ENCODE measurements at places on chromosomes 11 and 22.

- DNase-seq = no peak
Observed at GRCh38 chr11:21364866-21365624, 695.7 kb downstream of the NELL1 start.

- DNase-seq = no peak
Observed at GRCh38 chr22:30045901-30046715, 34.2 kb upstream of the HORMAD2 start.

DNA sequence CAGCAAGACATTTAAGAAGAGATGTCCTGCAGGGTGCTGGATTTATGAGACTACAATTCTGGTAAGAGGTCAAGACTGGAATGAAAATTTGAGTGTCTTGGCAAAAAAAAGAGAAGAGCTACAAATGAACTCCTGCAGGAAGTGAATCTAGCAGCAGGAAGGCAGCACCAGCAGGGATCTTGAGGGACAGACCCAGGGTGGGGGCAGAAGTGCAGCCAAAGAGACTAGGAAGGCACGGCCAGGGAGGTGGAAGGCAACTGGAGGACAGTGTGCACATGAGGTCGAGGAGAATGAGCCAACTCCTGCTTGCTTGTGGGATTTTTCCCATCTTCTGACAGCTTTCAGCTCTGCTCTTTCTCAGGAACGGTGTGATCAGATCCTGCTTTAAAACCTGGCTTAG lies 263.2 kb downstream of the BUD13 start:
- DNase-seq = no peak

- DNase-seq = no peak
Observed at GRCh38 chr22:47622541-47622940, 860.1 kb downstream of the TBC1D22A start.

DNA sequence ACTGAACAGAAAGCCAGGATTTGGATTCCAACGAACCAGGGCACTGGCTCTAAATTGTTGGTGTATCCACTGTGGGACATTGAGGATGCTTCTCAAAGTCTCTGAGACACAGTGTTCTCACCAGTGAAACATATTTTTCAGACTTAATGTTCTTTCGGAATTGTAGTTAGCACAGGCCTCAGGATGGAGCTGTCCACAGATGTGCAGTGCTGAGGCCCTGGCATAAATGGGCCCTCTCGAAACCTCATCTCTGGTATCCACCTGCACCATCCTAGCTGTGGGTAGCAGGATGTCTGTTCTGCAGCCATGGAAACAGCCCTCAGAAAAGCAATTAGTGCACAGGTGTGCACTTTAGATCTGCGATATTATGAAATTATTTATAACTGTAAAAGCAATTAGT lies 656.8 kb downstream of the TBC1D22A start:
- DNase-seq = no peak

GRCh38 chr22:32331918-32332725 lies 25.5 kb upstream of the RFPL3 start:
- DNase-seq = no peak

DNA sequence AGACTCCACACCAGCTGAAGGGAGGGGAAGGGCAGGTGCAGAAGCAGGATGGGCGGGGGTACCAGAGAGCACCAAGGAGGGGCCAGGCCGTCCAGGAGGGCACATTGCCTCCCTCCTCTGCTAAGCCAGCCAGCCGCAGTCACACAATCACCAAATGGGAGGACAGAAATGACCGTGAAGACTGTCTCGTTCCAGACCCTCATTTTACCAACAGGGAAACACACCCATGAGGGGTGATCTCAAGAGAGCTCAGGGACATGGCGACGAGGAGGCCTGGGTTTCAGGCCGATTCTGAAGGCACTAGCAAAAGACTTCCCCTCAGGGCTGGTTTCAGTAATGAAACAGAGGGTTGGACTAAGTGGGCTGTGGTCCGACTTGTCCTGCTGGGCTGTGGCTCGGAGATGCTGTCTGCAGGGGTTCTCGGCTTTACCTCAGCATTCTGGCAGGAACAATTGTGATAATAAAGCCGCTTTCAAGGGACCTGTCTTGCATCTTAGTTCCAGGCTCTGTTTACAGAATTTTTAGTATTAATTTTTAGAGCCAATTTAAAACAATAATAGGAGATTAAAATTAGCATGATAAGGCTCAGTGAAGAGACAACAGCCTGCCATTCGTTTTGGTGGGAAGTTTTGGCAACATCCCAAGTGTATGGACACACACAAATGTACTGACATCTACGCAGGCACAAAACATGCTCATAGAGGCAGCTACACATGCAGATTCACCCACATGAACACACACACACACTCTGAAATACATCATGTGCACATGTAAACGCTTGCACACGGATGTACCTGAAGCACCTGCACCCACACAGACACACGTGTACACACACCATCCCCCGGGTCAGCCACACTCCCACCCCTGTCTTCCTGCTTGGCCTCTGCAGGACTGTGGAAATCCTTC lies 2.0 kb upstream of the B3GAT1 start:
- DNase-seq = no peak

DNA sequence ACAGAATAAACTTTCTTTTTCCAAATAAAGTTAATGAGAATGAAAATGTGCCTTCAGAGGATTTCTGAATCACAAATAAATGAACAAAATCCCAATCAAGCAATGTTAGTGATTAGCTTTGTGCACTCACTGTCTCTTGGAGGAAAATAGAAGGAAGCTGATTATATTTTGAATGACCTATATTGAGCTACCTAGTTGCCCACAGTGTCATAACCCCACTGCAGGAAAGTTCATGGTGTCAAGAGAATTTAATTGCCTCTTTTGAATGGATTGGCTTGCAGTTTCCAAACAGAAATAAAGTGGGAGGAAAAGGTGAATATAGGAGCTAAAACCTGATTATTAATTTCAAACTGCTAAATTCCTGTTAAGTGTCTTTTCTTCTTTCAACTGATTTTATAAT lies 515.9 kb downstream of the JRKL start:
- DNase-seq = no peak

DNA sequence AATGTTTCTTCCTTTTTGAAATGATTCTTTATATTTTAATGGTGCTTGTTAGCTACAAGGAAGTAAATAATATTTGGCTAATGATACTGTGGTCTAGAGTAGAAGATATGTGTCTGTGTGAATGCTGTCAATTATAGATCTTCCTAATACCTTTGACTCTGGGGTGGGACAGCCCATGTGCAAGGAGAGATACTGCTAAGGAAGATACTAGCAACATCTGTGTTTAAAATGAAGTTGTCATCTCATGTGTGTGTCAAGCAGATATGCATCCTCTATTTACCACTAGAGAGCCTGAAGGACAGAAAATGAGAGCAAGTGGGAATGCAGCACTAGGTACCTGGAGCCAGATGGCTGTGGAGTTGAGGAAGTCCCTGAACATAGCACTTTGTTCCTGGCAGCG lies 34.1 kb downstream of the PPME1 start:
- no peak for DNase-seq

DNA sequence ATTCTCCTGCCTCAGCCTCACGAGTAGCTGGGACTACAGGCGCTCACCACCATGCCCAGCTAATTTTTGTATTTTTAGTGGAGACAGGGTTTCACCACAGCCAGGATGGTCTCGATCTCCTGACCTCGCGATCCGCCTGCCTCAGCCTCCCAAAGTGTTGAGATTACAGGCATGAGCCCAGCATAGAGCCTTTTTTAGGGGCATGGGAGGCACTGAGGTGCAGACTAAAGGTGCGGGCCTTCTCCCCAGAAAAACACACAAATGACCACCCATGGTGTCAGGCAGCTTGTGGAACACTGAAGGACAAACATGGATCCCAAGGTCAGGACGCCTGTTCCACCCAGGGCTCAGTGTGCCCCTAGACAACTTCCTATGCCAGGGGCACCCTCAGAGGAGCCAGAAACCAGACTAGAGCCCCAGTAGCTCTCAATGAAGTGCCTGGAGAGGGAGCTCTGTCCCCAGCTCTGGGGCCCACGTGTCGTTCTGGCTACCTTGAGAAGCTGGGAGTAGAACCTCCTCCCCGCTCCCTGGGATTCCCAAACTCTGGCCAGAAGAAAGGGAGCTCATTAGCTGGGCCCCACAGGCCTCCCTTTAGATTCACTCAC lies 21.2 kb upstream of the CD5 start:
- no peak for DNase-seq

GRCh38 chr11:131185915-131186314 lies 184.5 kb upstream of the NTM start:
- DNase-seq = no peak

- DNase-seq = no peak
Observed at GRCh38 chr22:28450109-28450508, 229.5 kb downstream of the TTC28 start.

- DNase-seq = no peak
Observed at GRCh38 chr11:20479513-20479912, 92.0 kb downstream of the PRMT3 start.

GRCh38 chr11:82936261-82936660 lies 34.7 kb downstream of the DDIAS start:
- DNase-seq = no peak

GRCh38 chr11:71438650-71439049 lies 9.5 kb downstream of the DHCR7 start:
- DNase-seq = no peak

DNA sequence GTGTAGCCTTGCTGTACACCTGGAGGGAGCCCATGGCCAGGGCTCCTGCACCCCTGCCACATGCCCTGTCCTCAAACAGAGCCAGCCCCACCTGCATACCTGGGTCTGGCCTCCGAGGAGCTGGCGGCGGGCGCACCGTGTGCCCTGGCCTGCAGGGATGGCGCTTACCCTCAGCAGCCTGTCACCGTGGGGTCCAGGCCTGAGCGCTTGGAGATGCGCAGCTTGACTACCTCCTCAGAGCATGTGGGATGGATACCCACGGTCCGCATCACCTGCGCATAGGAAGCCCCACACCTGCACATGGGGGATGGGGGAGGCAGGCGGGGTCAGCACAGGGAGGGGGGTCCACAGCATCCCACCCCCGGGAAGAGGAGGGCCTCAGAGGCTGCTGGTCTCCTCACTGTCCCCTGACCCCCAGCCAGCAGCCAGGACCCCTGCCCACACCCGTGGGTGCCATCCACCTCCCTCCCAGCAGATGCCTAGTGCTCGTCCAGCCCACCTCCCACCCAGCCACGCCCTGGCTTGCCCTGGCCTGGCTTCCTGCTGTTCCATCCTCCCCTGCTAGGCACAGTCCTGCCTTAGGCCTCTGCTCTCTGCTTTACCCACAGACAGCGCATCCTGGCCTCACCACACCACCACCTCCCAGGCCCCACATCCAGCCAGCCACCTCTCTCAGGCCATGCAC lies 22.4 kb upstream of the GNB1L start:
- peak; percentile 2 for DNase-seq

DNA sequence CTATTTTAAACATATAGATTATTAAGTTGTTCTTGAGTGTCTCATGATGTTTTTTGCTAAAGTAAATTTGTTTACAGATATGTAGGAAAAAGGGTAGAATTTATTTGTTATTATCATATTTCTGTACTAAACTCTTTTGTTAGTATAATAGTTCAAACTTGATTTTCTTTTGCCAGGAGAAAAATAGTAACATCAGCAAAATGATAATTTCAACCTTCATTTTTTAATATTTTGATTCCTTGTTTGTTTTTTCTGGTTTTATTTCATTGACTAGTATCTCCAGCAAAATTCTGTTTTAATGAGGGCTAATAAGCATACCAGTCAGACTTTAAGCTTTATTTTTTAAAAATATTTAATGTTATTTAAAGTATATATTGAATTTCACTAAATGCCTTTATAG lies 4.0 kb downstream of the OR1S1 start:
- no peak for DNase-seq

GRCh38 chr11:10066441-10066840 lies 227.6 kb downstream of the SBF2 start:
- no peak for DNase-seq

GRCh38 chr22:27127911-27128310 lies 470.5 kb downstream of the MIAT start:
- DNase-seq = no peak

- DNase-seq = no peak
Observed at GRCh38 chr11:105699203-105699602, 89.3 kb downstream of the GRIA4 start.

DNA sequence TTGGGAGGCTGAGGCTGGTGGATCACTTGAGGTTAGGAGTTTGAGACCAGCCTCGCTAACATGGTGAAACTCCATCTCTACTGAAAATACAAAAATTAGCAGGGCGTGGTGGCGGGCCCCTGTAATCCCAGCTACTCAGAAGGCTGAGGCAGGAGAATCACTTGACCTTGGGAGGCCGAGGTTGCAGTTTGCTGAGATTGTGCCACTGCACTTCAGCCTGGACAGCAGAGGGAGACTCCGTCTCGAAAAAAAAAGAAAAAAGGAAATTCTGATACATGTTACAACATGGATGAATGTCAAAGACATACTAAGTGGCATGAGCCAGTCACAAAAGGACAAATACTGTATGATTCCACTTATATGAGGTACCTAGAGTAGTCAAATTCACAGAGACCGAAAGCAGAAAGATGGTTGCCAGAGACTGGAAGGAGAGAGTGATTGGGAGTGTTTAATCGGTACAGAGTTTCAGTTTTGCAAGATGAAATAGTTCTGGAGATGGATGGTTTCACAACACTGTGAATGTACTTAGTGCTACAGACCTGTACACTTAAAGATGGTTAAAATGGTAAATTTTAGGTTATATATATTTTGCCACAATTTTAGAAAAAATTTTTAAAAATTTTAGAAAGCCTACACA lies 92.3 kb downstream of the BLID start:
- DNase-seq = no peak

GRCh38 chr11:128802358-128802981 lies 64.6 kb downstream of the KCNJ1 start:
- DNase-seq = no peak

DNA sequence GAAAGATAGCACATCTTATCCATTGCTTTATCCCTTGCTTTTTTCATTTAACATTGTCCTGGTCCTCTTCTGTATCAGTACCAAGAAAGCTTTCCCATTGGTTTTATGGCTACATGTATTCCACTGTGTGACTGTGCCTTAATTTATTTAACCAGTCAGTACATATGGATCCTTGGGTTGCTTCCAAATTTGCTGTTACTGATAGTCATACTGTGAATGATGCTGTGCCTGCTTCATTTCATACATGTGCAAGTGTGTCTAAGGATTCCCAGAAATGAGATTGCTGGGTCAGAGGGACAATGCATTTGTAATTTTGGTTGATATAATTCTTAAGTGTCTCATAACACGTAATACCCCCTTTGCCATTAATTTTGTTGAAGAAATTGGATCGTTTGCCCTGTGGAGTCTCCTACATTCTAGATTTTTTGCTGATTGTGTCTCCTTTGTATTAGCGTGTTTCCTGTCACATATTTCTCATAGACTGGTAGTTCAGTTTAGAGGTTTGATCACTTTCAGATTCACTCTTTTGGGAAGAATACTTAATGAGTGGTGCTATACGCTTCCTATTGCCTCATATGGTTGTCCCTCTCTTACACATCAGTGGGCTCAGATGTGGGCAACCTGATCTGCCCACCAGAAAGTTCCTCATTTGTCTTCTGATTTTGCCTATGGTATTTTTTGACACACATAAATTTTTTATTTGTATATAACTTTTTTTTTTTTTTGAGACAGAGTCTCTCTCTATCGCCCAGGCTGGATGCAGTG lies 35.3 kb downstream of the MYBPC3 start:
- no peak for DNase-seq

Data from T-helper 17 cell (primary cell).